ENCODE measurements at places on chromosomes 6 and 20.

DNA sequence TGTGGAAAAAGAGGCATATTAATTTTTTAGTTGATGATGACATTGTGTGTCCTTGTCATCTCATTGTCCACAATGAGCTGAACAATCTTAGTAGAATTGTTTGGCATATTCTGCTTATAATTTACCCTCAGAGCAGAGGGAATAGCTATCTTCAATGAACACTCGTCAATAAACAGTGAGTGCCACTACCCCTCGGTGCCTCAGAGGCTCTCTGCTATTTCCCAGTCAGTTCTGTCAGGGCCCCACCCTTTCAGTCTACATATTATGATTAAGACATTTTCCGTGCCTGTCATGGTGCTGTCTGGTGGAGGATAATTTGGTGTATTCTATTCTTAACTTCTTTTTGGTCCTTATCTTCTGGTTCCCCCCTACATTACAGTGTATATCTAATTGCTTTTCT, 31.2 kb downstream of the NUS1 start:
- no peak for DNase-seq

DNA sequence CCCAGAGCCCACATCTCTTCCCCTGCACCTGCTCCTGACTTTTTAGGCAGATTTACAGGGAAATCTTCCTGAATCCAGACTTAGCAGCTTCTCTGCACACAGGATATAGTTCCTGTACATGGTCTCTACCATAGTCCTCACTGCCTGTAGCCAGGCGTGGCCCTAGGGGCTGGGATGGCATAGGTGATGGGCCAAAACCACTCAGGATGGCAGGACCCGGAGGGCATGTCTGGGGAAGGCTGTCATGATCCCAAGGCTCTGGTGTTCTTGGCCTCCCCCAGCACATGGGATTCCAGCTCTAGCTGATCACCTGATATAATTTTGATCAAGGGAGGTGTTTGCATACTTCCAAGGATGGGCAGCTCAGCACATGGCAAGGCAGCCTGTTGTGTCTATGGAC, 58.0 kb downstream of the TOX2 start:
- no peak for DNase-seq

GRCh38 chr20:14673164-14673563, 335.8 kb upstream of the FLRT3 start:
- no peak for DNase-seq

DNA sequence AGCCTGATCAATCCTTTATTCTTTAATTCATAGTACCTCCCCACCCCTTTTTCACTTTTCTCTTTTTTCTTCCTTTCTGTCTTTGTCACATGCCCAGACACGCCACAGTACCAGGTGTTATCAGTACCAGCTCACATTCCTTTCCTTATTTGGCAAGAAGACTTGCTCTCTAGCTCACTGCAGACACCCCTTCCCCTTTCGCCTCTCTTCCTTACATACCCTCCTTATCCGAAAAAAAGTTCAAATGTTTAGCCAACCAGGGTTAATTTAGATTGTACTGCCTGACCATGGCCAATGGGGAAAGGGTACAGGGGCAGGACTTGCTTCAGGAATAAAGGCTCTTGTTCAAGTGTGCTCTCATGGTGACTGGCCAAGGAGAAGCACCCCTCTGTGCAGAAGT, 9.3 kb upstream of the SIRPB2 start:
- DNase-seq, result no peak

- DNase-seq, result no peak
Observed at GRCh38 chr6:63307581-63308246, 12.1 kb downstream of the LGSN start.

- no peak for DNase-seq
Observed at GRCh38 chr6:98824902-98825599, 9.3 kb upstream of the POU3F2 start.

DNA sequence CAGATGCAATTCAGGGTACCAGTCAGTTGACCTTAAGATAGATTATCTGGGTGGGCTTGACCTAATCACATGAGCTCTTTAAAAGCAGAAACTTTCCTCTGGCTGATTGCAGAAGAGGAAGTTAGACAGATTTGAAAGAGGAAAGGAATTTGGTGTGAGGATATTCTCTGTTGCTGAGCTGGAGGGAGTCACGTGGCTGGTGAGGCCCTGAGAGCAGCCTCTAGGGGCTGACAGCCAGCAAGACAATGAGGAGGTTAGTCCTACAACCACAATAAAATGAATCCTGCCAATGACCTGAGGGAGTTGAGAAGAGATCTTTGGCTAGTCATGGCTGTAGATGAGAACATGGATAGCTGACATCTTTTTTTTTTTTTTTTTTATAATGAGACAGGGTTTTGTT, 87.0 kb upstream of the B3GAT2 start:
- DNase-seq, result no peak

- DNase-seq, result no peak
Observed at GRCh38 chr6:37532122-37532521, 32.4 kb upstream of the CCDC167 start.

DNA sequence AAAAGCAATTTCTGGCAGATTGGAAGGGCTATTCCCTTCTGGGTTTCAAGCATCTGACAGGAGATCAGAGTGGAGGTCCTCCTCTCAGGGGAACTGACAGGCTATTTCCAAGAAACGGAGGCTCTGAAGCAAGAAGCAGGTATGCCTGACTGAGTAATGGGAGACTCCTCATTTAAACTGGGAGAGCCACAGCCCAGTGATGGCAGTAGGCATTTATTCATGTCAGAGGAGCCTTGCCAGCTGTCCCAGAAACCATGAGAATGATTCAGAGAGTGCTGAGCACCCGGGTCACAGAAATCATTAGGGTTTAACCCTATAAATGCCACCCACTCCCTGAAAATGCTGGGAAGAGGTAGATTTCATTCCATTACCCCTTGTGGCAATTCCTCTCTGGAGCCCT, 247.5 kb upstream of the RNF217 start:
- DNase-seq, result no peak

- no peak for DNase-seq
Observed at GRCh38 chr6:32713241-32713640, 27.9 kb upstream of the HLA-DQA2 start.

DNA sequence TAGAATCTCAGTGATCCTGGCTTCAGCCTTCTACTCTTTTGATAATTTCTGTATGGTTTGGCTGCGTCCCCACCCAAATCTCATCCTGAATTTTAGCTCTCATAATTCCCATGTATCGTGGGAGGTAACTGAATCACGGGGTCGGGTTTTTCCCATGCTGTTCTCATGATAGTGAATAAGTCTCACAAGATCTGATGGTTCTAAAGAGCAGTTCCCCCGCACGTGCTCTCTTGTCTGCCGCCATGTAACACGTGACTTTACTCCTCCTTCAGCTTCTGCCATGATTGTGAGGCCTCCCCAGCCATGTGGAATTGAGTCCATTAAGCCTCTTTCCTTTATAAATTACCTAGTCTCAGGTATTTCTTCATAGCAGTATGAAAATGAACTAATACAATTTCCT, 507.2 kb downstream of the CDH26 start:
- DNase-seq, result no peak

- DNase-seq, result no peak
Observed at GRCh38 chr6:5744497-5744896, 262.2 kb downstream of the NRN1 start.

- no peak for DNase-seq
Observed at GRCh38 chr6:39952167-39952566, 17.9 kb upstream of the MOCS1 start.

Data from CD4-positive, alpha-beta T cell treated with Interleukin-10 for 1 hour (primary cell).